ACHN (cell line): ENCODE measurements at places on chromosomes 12 and 14.

- no peak for DNase-seq
Measured at GRCh38 chr12:24404086-24404815, 454.8 kb upstream of the SOX5 start.

- no peak for DNase-seq
Measured at GRCh38 chr12:82996168-82996812, 309.6 kb downstream of the TMTC2 start.

GRCh38 chr12:44369998-44370397, 506.1 kb downstream of the NELL2 start:
- DNase-seq = no peak

- DNase-seq = no peak
Measured at GRCh38 chr12:20832911-20833310, 22.4 kb downstream of the SLCO1B3 start.
